ENCODE measurements at places on chromosomes 5 and 9.

DNA sequence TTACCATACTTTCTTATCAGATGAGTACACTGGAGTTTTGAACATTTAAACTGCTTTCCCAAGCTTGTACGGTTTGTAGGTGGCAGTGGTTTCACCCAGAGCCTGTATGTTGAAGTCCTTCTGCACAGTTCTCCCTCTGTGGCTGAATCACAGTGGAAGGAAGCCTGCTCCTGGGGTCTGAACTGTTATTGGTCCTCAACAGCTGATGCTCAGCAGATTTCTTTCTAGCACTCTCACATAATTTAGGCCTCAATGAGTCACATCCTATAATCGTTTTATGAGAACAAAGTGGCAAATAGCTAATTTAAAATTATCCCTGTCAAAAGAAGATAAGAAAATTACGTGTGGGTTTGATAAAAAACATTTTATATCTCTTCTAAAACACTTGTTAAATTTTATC, 229.7 kb downstream of the TLE4 start:
- no peak for DNase-seq

GRCh38 chr9:130429381-130429780, 15.4 kb upstream of the ASS1 start:
- no peak for DNase-seq

DNA sequence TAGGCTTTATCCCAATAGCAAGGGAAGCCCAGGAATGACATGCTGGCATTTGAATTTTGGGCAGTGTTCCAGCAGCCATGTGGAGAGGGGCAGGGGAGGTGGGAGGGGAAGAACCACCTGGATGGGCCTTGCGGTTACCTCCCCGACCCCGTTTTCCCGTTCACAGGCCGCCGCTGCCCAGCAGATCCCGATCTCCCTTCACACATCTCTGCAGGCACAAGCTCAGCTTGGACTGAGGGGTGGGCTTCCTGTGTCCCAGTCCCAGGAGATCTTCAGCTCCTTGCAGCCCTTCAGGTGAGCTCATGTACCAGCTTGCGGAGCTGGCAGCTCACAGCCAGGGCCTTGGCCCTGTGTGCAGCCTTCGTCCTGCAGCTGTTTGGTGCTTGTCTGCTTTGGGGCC, 15.7 kb upstream of the POMT1 start:
- no peak for DNase-seq

DNA sequence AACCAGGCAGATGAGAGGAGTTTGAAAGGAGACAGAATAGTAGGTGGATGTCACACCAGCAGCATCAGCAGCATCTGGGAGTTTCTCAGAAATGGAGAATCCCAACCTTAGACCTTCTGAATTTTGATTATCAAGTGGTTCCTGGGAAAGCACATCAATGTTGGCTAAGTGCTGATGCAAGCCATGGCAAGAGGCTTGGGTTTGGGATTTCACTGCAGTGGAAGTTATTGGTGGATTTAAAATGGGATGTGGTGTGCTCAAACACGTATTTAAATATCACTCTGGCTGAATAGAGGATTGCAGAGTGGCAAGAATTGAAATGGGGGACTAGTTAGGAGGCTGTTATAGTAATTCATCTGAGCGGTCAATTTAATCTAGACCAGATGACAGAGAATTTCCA, 387.8 kb upstream of the WWC1 start:
- no peak for DNase-seq

- DNase-seq = no peak
Observed at GRCh38 chr9:28762167-28762566, 1188.9 kb upstream of the C9orf72 start.

GRCh38 chr9:21995666-21996398, 1.2 kb downstream of the CDKN2B-AS1 start:
- DNase-seq = peak; percentile 76

- no peak for DNase-seq
Observed at GRCh38 chr9:134383148-134383547, 56.9 kb downstream of the RXRA start.

DNA sequence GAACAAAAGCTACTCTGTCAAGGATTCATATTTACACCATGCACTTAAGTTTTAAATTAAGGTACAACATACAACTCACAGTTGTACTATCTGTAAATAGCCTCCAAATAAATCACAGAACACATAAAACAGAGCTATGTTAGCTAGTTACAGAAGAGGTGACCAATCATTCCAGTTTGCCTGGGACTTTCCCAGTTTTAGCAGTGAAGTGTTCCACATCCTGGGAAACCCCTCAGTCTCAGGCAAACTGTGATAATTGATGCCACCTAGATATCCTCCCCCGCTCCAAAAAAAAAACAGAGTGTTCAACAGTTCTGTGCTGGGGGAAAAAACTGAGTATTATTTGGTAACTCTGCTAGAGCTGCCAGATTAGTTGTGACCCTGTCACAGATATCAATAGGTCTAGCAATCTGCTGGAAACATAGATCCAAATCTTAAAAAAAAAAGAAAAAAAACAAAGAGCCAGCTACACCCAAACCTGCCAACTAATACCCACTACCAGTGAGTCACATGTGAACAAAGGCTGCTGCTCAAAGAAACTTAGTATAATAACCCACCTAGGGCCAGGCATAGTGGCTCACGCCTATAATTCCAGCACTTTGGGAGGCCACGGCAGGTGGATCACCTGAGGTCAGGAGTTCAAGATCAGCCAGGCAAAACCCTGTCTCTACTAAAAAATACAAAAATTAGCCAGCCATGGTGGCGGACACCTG, 5.7 kb downstream of the TBCA start:
- no peak for DNase-seq

- DNase-seq = no peak
Observed at GRCh38 chr5:54311176-54311677, 854 bp upstream of the ARL15 start.

- DNase-seq = no peak
Observed at GRCh38 chr9:15373881-15374280, 48.8 kb upstream of the SNAPC3 start.

- DNase-seq = no peak
Observed at GRCh38 chr9:121886759-121887485, 206.2 kb downstream of the TTLL11 start.

GRCh38 chr5:86968301-86968753, 299.4 kb upstream of the RASA1 start:
- peak; percentile 17 for DNase-seq

GRCh38 chr9:133059623-133060022, 2.2 kb upstream of the CEL start:
- no peak for DNase-seq

DNA sequence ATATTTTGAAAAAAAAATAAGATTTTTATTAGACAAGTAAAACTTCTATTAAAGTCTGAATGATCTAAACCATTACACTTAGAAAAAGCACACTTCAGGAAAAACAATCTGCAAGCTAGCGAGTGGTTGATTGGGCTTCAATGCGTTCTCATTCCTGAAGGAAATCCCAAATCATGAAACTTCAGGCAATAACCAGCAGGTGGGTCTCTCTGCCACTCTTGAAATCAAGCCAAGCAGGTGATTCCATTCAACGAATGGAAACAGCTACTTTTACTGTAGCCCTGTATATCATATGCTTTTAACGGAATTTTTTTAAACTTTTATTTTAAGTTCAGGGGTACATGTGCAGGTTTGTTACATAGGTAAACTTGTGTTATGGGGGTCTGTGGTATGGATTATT, 234.5 kb upstream of the TRPM3 start:
- DNase-seq = peak; percentile 46

- no peak for DNase-seq
Observed at GRCh38 chr5:119363936-119364335, 8.1 kb downstream of the TNFAIP8 start.

- DNase-seq = no peak
Observed at GRCh38 chr5:173352366-173353349, 24.4 kb upstream of the STC2 start.

DNA sequence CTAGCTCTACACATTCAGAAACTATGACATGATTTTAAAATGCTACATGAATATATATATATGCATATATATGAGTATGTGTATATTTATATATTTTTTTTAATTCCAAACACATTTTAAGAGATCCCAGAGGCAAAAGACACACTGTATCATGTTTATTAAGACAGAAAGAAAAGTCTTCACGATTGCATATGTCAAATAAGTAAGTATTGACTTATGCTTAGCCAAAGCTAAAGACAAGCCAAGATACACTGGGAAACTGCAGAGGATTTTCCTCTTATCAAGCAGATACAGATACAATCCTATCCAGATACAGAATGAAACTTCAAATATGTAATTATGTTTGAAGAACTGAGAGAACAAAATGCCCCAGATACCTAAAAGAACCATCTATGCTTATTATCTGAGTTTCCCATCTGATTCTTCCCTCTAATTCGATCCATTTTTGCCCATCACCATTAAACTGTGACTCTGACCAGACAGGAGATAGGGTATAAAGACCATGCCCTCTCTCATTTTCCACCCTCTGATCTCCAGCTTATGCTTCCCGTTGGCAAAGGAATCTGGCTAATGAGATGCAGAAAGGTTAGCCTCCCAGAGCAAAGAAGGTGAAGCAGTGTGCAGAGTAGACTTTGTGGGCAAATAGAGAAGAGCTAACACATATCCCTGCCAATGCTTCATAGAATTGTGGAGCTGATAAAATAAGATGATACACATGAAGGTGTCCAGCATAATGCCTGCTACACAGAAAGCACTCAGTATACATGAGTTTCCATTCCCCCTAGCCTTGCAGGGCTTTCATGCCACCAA, 131.0 kb upstream of the TARS1 start:
- DNase-seq = no peak

DNA sequence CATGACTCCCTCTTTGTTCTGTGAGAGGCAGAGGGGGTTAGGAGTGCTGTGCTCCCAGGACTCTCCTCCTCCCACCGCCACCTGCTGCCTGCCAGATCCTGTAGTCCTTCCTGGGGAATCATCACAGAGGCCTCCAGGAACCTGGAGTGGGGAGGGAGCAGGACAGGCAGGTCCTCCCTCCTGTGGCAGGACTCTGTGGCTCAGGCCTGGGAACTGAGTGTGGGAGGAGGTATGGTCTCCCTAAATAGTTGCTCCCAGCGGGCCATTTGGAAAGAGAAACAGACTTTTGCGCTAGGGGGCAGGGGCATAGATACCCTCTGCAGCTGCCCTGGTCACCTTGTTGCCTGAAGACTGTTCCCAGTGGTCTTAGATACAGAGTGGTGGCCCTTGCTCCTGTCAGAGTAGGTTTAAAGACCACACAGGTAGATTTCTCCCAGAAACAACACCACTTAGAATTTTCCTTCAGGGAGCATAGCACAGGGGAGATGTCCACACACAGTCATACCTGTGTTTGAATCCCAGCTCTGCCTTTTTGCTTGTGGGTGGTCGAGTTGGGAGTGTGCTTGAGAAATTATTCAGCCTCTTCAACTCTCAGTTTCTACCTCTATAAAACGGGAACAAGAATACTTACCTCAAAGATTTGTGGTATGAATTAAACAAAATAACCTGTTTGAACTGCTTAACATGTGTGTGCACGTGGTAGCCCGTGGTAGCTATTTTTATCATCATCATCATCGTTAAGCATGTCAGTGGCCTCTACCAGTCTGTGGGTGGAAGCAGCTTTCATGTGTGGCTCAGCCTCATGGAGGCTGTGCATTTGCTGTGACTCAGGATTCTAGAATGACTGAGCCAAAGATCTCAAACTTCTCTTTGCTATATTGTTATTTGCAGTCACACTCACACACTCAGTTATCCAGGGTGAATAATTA, 55.8 kb downstream of the SLC22A5 start:
- no peak for DNase-seq

GRCh38 chr9:135473972-135474543, 5.5 kb upstream of the PPP1R26 start:
- DNase-seq = no peak

GRCh38 chr5:125149527-125149926, 403.1 kb upstream of the ZNF608 start:
- DNase-seq = no peak

DNA sequence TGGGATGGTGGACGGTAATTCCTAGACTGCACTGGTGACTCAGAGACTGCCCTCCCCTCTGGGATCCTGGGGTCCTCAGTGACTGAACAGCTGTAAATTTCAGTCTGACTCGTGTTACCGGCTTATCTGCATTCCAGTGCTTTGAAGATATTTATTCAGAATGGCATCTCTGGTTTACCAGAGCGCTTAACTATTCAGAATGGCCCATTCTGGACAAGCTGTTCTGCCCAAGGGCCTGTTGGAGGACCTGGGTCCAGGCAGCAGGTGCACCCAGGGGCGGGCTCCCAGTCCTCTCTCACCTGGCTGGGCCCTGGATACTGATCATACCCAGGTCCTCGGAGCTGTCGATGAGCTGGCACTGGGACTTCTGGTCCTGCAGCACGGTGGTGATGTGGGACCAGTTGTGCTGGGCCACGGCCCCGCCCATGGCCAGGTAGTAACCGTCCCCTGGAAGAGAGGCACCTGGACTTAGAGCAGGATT, 48.0 kb downstream of the SARDH start:
- no peak for DNase-seq

All from neural progenitor cell (in vitro differentiated cells).